ENCODE measurements at places on chromosomes 5 and 9. TPM values are rescaled to one million over a fixed set of nuclear protein-coding genes. Genes with fewer than 3 reads are reported as not detected.

KIF4B gene
- not detected for total RNA-seq

PCDHB7 gene
- total RNA-seq, result not detected

DNA sequence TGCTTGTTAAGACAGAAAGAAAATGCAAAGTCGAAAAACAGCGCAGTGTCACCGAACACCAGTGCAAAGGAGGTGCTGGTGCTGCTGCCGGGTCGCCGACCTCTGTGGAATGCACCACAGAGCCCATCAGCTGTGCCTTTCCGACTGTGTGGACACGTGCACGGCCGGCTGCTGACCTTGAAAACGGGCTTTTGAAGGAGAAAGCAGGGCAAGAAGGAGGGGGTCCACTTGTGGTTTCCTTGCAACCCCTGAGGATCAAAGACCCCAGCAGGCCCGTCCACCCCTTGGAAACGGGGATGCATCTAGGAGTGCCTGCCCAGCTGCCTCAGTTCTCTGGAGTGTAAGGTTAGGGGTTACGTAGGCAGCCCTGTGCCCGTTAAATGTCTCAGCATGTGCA, 6.2 kb upstream of the OLFM1 start:
- no peaks in the 10 kb centered on the region for H3K36me3 ChIP-seq
- no peak overlapping the region for H3K27ac ChIP-seq
- no peak for DNase-seq
- peaks cover 47% of the 10 kb centered on the region for H3K27me3 ChIP-seq
- no peak overlapping the region for H3K4me3 ChIP-seq
- H3K4me1 ChIP-seq, result peaks cover 2% of the 10 kb centered on the region

- no peaks in the 10 kb centered on the region for H3K36me3 ChIP-seq
- no peaks in the 10 kb centered on the region for H3K27me3 ChIP-seq
- no peak for DNase-seq
- no peaks in the 10 kb centered on the region for H3K4me1 ChIP-seq
These were observed 21.3 kb downstream of the SH3PXD2B start for GRCh38 chr5:172433071-172433470.

GRCh38 chr5:652023-652515, 39.9 kb downstream of the CEP72 start:
- H3K36me3 ChIP-seq, result peaks cover 4% of the 10 kb centered on the region
- no peak overlapping the region for H3K4me3 ChIP-seq
- no peaks in the 10 kb centered on the region for H3K4me1 ChIP-seq
- DNase-seq, result no peak
- no peak overlapping the region for H3K27ac ChIP-seq
- no peaks in the 10 kb centered on the region for H3K27me3 ChIP-seq

All from activated naive CD8-positive, alpha-beta T cell treated with anti-CD3 and anti-CD28 coated beads for 36 hours (primary cell).